ENCODE measurements at places on chromosomes 3 and 15.

GRCh38 chr3:66747261-66747660, 246.4 kb upstream of the LRIG1 start:
- DNase-seq: no peak

DNA sequence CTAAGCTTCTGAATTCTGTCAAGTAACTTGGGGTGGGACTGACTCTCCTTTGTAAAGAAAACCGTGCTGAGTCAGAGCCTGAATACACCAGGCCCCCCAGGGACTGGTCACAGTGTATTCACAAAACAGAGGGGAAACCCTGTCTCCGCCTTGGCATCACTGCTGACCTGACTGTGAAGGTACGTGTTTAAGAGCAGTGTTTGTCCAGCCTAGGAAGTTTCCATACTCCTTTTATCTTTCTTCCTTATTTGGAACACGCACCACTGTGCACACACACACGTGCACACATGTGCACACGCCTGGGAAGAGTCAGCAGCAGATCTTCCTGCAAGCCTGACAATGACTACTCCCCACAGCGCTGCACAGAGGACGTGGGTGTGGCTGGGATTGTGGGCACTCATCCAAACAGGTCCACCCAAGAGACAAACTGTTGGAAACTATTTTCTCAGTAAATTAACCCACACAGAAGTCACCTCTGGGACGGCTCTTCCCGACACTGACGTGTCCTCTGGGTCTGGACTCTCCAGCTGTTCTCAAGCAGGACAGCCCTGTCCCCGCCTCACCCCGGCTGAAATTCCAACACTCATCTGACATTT, 87.7 kb downstream of the ATP10A start:
- no peak for DNase-seq

GRCh38 chr3:178684881-178685590, 148.8 kb downstream of the KCNMB2 start:
- no peak for DNase-seq

- DNase-seq: no peak
These were observed 1.8 kb downstream of the LMCD1 start for GRCh38 chr3:8503461-8503860.

- DNase-seq: no peak
These were observed 3.7 kb upstream of the RHOV start for GRCh38 chr15:40877694-40878093.

- no peak for DNase-seq
These were observed 429.3 kb downstream of the GRM7 start for GRCh38 chr3:7290077-7290825.

- DNase-seq: no peak
These were observed 338.2 kb upstream of the ATP10A start for GRCh38 chr15:26201177-26201858.

DNA sequence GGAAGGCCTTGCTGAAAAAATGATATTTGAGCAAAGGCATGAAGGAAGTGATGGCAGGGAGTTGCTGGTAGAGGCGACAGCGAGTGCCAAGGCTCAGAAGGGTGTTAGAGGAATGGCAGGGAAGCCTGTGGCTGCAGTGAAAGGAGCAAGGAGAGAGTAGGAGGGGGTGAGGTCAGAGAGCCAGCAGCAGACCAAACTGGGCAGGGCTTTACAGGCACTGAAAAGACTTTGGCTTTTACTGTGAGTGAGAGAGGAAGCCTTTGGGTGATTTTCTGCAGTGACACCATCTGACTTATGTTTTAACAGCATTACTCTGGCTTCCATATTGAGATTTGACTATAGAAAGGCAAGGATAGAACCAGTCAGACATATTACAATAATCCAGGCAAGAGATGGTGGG, 11.4 kb downstream of the TICRR start:
- DNase-seq: no peak

- DNase-seq: no peak
These were observed 181.3 kb upstream of the CTDSPL start for GRCh38 chr3:37680401-37680800.

DNA sequence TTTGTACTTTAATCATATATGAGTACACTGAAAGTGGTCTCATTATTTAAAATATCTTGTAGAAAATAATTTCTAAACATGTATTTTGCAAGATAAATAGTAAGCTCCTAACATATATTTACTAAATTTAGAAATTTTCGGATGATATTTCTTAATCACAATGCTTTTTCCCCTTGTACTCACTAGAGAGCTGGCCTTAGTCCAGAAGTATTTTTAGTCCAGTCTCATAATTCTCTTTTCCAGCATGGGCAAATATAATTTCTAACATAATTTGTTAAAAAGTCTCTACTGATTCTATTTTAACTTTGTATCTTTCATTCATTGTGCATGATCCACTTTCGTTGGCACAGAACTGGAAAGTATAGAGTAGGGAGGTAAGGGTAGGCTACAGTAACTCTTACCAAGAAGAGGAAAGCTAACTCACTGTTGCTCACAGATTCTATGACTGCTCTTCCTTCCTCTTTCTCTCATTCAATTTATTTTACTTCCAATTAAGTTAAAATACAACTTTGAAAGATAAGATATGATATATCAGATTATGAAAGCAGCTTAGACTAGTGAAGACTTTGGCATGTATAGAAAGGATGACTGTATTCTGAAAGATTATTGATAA, 39.3 kb downstream of the FGF7 start:
- no peak for DNase-seq

DNA sequence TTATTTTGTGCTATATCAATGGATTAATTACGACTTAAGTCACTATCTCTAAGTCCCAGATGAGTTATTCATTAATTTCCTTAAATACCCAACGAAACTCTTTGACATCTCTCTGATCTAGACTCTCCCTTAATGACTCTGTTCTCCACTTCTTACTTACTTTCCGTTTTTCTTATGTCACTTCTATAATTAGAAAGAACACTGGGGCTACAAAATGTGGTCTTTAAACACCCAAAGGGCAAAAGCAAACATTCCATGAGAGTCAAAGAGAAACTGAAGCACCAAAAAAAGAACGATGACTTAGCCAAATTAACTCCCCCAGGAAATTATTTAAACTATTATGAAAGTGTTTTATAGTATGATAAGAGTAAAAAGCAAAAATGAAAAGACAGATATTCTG, 166.4 kb upstream of the UBE2E2 start:
- DNase-seq: no peak

DNA sequence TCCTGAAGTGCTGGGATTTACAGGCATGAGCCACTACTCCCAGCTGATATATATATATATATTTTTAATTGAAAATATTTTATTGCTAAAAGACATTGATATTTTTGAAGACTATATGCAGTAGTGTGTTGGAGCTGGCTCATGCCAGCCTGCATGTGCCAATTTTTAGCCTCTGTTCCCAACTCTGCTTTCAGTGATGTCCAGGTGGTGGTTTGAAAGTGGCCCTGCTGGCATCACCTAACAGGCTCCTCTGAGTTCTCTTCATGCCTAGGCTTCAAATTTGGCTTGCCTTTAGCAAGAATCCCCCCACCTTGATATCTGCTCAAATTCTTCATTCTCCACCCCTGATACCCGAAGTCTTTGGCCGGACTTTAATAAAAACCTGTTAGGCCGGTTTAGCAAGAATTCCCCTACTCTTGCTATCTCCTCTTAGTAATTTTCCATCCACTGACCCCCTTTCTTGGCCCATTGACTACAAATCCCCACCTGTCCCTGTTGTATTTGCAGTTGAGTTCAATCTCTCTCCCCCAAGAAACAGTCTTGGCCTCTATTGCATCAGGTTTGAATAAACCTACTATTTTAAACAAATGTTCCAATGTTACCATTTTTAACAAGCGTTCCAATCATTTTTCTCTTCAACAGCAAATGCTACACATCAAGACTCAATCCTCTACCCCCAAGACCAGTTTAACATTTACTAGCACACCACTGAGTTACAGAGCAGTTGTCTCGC, 23.9 kb upstream of the CTSH start:
- DNase-seq: no peak

DNA sequence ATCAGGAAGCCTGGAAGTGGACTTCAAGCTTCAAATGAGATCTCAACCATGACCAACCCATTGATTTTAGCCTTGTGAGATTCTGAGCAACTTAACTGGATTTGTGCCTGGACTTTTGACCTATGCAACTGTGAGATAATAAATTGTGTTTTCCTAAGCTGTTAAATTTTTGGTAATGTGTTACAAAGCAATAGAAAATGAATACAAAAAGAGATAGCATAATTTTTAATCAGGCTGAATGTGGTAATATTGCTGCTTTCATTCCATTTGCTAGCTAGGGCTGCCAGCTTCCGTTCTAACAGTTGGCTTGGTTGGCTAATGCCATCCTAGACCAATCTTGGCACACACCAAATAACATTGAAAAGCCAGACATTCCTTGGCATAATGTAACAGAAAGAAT, 12.2 kb downstream of the PROS1 start:
- DNase-seq: no peak

GRCh38 chr3:99520513-99520912, 117.9 kb upstream of the COL8A1 start:
- DNase-seq: no peak

GRCh38 chr3:124859025-124859424, 28.1 kb downstream of the ITGB5 start:
- DNase-seq: no peak

DNA sequence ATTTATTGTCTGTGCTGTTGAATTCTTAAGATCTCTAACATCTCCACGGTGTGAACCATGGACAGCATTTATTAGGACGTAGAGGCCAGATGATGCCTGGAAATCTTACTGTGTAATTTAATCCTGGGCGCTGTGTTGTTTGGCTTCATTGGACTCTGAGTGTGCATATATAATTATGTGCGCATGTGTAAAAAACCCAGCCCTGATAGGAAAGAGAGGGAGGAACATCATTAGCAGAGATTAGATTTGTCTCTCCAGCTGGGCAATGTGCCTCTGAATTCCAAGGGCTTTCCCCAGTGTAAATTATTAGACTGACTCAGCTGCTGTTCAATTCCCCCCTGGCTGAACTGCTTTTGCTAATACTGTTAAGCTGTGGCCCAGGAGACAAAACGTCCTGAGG, 39.6 kb downstream of the MAP3K13 start:
- no peak for DNase-seq

- no peak for DNase-seq
These were observed 172.3 kb upstream of the UBE2E1 start for GRCh38 chr3:23633261-23633960.

- DNase-seq: no peak
These were observed 69.6 kb downstream of the CHDH start for GRCh38 chr3:53776494-53777101.

Measured in Peyer's patch (tissue), 4 donors.